ENCODE measurements at places on chromosomes 12 and 14.

GRCh38 chr12:62372134-62372533 lies 94.5 kb upstream of the MON2 start:
- DNase-seq, result no peak

DNA sequence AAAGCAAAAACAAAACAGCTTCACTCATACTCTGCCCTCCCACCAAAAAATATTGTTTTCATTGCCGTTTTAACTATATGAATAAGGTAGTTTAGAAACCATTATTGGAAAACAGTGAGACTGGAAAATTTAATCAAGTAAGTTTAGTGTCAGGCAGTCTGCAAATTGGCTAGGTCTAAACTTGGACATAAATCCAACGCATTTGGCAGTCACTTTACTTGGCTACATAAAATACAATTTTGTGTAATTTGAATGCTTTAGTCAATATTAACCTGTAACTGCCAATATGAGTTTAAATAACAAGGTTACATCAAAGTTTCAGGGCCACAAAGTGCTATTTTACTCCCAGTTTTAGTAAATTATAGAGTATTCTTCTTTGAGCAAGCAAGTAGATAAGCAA lies 202.3 kb upstream of the SLC38A2 start:
- no peak for DNase-seq

- peak; percentile 9 for DNase-seq
Measured at GRCh38 chr12:104886418-104887401, 71.4 kb downstream of the SLC41A2 start.

DNA sequence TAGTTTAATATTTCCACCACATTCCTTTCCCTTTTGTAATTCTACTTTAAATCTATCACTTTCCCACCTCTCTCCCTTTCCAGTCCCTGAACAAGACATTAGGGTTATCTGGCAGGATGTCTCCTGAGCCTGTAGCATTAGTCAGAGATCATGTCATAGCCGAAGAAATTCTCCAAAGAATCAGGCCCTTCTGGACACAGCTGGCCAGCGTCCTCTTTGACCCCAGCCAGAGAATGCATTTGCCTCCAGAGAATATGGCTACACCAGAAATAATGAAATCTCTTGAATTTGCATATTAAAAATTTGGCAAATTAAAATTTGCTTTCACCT lies 56.7 kb downstream of the NTF3 start:
- no peak for DNase-seq

- no peak for DNase-seq
Measured at GRCh38 chr12:12985817-12986408, 14.2 kb downstream of the HEBP1 start.

- DNase-seq, result no peak
Measured at GRCh38 chr12:100767950-100768349, 26.6 kb upstream of the ANO4 start.

DNA sequence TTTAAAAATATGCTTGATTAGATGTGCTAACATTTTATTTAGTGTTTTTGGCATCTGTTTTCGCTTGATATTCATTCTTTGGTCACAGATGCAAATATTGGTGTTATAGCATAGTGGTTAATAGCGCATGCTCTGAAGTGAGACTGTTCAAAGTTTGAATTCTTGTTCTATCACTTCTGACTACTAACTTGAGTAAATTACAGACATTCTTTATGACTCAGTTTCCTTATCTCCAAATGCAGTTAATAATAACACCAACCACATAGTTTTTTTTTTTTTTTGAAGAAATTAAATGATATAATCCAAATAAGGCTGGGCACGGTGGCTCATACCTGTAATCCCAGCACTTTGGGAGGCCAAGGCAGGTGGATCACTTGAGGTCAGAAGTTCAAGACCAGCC lies 81.0 kb downstream of the TMX1 start:
- no peak for DNase-seq

DNA sequence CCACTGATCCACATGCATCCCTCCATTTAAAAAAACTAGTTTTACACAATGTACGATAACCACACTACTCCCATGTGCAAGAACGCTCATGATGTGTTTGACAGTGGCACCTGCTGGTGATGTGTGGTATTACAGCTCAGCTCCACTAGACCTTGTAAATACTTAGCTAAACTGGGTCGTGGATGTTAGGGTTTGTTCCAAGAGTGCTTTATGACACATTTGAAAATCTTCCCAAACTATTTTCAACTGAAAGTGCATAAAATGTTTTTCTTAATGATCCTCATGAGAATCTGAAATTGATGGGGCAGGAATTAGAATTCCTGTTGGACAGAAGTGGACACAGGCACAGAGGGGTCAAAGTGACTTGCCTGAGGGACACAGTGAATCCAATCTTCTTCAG lies 99.2 kb downstream of the SCARB1 start:
- no peak for DNase-seq

- peak; percentile 42 for DNase-seq
Measured at GRCh38 chr14:58107947-58108552, 44.0 kb downstream of the ARMH4 start.
